GM23338 (cell line): ENCODE measurements at places on chromosomes 4 and X. TPM values are rescaled to one million over a fixed set of nuclear protein-coding genes. Genes with fewer than 3 reads are reported as not detected.

Gene ARHGAP10
- 4.6 and 5.1 TPM in 2 replicates for total RNA-seq

Gene OPRPN
- not detected in 2 replicates for total RNA-seq

Gene SLC6A14
- total RNA-seq = not detected in 2 replicates

GRCh38 chrX:107716118-107716684 lies 59.4 kb downstream of the TSC22D3 start:
- H3K27ac ChIP-seq = no peak overlapping the region
- peak overlapping the region; percentile 65 for H3K4me3 ChIP-seq
- H3K4me1 ChIP-seq = peaks cover 10% of the 10 kb centered on the region
- H3K36me3 ChIP-seq = no peaks in the 10 kb centered on the region
- peak; percentile 75 for DNase-seq
- no peaks in the 10 kb centered on the region for H3K27me3 ChIP-seq

GRCh38 chr4:21327976-21328700 lies 620.4 kb downstream of the KCNIP4 start:
- no peaks in the 10 kb centered on the region for H3K36me3 ChIP-seq
- no peak for DNase-seq
- no peak overlapping the region for H3K27ac ChIP-seq
- H3K4me3 ChIP-seq = no peak overlapping the region

DNA sequence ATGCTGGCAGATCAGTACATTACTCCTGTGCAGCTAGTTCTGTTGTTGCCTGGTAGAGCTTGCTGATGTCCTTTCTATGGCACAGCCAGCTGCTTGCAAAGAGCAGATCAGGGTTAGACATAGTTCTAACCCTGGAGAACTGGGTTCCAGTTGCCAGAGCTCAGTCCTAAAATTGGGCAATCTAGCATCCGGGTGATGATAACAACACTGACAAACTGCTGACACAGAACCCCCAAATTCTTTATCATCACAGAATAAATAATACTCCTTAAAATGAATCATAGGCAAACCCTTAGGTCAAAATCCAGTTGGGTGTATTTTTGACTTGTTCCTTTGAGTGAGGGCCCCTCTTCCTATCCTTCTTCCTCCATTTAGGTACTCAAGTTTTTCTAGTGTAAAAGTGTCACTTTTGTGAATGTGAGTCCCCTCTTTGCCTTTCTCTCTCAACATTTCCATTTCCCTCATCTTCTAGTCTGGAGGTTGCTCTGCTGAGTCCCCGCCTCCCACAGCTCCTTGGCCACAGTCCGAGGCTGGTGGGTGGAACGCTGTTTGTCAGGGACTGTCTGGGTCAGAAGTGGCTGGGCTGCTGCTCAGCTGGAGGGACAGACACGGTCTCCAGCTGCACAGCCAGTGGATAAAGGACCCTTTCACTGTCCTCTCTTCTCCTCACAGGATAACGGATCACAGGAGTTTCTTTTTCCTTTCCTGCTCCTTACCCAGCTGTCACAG lies 93.6 kb upstream of the RASGEF1B start:
- H3K4me3 ChIP-seq = no peak overlapping the region
- no peaks in the 10 kb centered on the region for H3K27me3 ChIP-seq
- no peak overlapping the region for H3K27ac ChIP-seq
- peaks cover 19% of the 10 kb centered on the region for H3K4me1 ChIP-seq
- no peaks in the 10 kb centered on the region for H3K36me3 ChIP-seq
- no peak for DNase-seq
